ENCODE measurements at places on chromosomes 6 and 20.
A peak's percentile ranks its signal among the peaks of the same experiment; 100 is the strongest.

- DNase-seq = peak; percentile 90
These were observed 34.1 kb upstream of the HLA-DQB1 start for GRCh38 chr6:32700391-32701040.

- no peak for DNase-seq
These were observed 138.0 kb downstream of the FUT9 start for GRCh38 chr6:96153775-96154174.

GRCh38 chr6:137175157-137175867 is 1.9 kb upstream of the IL22RA2 start:
- no peak for DNase-seq

DNA sequence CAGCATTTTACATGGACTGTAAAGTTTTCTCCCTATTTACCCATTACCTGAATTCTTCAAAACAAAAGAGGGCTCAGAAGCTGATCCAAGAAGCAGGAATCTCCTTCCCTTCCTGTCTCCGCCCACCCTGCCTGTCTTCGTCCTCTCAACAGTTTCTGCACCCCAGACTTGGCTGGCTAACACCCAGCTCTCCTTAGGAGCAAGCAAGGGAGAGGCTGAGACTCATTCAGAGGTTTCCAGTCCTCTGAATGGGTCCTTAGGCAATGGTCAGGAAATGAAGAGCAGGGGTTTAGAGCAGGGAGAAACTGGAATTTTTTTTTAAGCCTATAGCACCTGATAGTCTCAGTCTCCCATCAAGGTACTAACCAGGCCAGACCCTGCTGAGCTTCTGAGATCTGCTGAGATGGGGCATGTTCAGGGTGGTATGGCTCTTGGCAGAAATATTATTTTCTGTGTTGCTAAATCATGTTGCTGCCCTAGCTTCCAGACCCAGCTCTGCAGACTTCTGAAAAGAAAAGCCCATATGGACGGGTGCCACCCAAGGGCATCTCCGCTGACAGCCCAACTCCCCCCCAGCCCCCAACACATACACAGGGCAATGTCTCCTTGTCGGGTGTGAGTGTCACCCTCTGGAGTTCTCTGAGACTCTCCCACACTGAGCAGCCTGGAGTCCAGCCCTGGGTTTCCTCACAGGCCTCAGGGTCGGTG is 74.6 kb upstream of the CD93 start:
- no peak for DNase-seq

- no peak for DNase-seq
These were observed 7.2 kb upstream of the SERPINB1 start for GRCh38 chr6:2848851-2849250.

DNA sequence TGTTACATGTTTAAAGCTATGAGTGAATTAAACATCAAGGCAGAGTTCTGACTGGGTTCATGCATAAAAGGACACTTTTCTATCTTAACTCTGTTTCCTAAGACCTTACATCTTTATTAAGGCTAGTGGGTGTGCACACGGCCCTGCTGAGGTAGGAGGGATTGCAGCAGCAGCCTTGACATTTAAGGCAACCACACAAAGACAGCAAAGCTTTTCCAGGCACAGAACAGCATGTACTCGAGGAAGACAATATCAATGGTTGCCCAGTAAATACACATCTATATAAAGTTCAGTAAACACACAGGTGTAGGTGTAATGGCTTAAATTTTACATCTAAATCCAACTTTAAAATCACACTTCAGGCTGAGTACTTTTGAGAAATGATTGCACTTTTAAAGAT is 79.8 kb upstream of the LOC128125822 start:
- DNase-seq = no peak

DNA sequence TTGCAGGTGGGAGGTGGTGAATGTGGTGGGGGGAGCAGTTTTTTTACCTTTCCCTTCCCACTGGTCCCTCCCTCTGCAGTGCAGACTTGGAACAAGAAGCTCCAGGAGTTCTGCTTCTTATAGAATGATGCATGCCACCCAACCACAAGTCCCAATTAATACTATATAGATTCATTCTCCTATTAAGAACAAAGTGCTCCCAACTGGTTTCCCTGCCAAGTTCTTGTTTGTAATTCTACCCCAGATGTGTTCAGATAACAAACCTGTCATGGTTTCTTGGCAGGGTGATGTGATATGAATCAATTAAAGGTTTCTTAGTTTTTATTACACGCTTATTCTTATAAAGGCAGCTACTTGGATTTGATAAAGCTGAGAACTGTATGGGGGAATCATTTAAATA is 23.9 kb downstream of the HDDC2 start:
- no peak for DNase-seq

DNA sequence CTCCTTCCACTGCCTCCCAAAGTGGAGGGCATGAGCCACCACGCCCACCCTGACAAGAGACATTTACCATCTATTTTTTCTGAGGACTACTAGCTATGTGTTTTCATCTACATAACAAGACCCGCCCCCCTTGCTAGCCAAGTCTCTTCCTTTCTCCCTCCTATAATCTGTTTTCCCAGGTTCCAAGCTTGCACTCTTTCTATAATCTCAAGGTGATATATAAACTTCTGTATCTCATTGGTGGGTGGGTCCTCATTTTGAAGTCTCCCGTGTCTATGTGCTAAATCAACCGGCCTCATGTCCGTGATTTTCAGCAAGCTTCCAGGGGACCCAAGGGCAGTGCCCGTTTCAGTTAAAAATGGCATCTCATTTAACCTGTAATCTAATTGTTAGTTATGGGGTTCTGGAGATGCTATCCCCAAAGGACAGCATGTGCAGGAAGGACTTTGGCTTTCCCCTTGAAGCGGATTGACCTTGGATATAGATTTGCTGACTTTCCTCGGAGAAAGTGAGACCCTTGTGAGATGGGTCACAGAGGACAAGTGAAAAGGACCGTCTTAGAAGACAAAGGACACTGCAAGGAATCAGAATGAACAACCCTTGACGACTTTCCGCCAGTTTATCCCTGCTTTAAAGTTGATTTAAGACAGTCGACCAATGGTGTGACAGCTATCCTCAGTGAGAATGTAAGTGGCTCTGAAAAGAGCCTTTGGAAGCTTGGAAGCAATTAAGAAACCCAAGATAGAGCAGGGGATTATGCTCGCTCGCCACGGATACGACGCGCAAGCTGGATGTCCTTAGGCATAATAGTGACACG is 22.4 kb downstream of the OR2B2 start:
- no peak for DNase-seq

DNA sequence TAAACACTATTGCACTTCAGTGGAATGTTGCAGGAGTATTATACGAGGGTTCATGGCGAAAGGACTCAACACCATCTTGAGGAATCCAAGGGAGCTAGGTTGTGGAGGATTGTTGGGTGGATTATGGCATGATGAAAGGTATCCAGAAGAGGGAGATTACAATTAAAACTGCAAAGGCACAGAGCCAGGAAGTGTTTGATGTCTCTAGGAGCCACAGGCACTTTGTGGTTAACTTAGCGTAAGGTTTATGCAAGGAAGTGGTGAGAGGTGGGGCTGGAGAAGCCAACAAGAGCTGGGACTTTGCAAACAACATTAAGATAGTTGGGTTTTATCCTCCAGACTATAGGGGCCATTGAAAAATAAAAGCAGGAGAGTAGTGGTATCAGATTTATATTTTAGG is 86.6 kb upstream of the TPD52L1 start:
- no peak for DNase-seq

GRCh38 chr20:8394308-8394945 is 262.4 kb downstream of the PLCB1 start:
- no peak for DNase-seq

DNA sequence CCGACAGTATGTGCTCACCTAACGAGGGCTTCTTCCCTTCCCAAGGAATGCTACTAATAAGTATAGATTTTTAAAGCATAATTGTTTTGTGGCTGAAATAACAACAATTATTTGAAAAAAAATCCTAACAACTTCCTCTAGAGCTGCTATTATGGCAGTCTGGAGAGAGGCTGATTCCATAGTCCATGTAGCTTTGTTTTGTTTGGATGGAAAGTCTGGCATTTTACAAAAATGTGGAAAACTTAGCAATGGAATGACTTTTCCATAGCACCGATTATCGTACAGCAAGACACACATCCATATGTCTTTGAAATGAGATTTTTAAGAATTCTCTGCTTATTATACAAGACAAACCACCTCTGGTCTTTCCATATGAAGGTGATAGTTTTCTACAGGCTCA is 252.4 kb upstream of the TAB2 start:
- no peak for DNase-seq

DNA sequence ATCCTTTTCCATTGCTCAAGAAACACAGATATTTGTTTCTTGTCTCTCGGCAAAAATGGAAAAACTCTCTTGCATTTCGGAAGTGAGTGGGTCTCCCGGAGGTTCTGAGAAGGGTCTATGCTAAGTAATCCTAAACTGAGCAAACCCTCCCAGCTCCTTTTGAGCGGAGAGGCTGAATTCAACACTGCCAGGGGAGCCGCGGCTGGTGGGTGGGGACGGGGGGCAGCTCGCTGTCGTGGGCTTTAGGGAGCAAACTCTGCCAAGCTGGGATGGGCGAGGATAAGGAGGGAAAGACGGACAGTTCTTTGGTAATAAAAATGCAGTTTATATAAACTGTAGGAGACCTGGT is 211.4 kb downstream of the FOXC1 start:
- no peak for DNase-seq

DNA sequence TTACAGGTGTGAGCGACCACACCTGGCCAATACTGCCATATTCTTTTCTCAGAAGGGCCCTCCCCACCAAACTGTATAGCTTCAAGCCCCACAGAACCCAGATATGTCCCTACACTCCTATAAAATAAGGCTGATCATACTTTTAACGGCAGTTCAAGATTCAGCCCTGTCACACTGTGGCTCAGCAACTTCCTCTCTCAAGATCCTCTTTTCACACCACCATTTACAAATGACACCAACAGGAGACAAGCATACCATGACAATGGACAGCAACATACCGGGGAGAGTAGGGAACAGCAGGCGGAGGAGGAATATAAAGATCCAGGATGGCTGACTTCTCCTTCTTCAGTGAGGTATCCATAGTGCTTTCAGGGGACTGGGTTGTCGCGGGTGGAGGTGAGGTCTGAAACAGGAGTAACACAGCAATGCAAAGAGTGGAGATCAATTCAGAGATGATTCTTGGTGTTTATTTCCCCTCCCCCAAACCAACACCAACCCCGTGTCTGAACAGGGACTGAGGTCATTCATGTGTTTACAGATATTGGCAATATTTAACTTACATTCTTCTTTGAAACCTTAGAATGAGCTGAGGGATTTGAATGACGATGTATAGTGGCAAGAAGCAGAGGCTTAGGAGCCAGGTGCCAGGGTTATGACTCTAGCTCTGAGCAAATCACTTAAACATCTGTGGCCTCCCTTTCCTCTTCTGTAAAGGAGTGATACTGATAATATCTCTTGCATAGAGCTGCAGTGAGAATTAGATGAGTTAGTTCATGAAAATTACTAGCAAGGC is 57.6 kb upstream of the IPCEF1 start:
- no peak for DNase-seq

Data from eye (tissue), 1 donor.